ENCODE measurements at places on chromosomes 2 and 18.

DNA sequence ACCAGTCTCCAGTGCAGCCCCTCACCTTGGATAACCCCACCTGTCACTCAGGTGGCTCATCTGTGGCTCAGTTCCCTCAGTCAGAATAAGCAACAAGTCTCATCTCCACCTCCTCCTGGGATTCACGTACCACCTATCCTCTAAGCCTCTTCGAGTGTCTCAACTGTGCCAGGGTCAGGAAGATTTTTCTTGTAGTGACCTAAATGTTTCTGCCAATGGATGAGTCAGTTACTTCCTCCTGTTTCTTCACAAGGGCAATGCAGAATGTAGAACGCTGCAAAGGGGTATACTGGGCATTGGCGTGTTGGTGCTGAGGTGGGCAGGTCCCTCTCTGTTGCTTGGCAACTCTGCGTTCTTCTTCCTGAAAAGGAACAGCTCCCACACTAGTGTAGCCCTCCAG lies 213.3 kb upstream of the CXCR4 start:
- DNase-seq: no peak

DNA sequence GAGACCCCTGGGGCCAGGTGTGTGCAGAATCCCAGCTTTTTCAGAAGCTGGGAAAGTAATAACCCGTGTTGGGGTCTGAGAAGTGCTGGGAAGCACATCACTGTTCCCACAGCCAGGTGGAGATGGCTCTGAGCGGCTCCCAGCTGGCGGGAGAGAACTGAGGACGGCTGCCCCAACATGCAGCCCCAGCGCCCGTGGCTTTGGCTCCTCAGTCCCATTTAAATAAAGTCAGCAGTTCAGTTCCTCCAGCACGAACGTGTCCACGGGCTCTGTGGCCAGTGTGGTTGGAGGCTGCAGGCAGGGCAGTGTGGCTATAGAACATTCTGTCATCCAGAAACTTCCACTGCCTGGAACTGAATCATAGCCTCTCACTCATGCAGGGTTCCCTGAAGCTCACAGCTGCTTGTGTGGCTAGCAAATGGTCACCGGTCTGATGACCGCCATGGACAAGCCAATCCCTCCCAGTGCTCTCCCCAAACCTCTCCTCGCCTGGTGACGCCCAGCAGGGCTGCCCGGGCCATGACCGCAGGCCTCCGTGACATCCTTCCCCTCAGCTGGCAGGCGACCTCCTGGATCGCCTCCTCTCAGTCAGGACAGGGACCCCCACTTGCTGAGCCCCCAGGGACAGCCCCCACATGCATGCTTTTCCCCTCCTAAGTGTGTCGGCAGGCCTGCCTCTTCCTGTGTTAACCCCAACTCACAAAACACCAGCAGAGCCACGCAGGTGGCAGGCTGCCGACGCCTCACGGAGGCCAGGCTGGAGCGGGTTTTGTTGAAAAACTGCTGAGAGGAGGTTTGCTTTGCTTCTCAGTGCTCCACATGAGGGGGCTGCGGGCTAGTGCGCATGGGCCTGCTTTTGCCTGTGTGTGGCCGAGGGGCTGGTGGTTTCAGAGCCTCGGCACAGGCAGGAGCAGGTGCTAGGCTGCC lies 1.3 kb downstream of the RTP5 start:
- peak; percentile 78 for DNase-seq

DNA sequence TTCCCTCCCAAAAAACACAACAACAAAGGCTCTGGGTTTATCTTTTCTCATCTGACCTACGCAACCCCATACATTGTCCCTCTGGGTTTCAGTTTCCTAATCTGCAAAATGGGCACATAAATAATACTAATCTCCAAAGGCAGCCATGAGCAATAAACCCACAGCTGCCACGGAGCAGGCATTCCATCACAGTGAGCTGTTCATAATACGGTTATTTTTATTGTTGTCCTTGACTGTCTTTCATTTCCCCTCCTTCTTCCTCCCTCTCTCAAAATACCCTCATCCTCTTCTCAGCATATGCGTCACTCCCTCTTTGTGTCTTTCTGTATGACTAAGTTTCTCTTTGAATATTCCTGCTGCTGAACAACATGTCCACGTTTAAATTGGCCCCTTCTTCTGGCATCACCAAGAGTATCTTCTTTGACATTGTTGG lies 129.8 kb upstream of the CAB39 start:
- DNase-seq: no peak

GRCh38 chr2:26562811-26563645 lies 78.1 kb downstream of the CIB4 start:
- no peak for DNase-seq

- peak; percentile 39 for DNase-seq
These were observed 12.1 kb downstream of the CD226 start for GRCh38 chr18:69935319-69936190.
